ENCODE measurements at places on chromosomes 1 and 21.

- no peak for DNase-seq
These were observed 1.3 kb downstream of the DENND4B start for GRCh38 chr1:153945131-153945794.

DNA sequence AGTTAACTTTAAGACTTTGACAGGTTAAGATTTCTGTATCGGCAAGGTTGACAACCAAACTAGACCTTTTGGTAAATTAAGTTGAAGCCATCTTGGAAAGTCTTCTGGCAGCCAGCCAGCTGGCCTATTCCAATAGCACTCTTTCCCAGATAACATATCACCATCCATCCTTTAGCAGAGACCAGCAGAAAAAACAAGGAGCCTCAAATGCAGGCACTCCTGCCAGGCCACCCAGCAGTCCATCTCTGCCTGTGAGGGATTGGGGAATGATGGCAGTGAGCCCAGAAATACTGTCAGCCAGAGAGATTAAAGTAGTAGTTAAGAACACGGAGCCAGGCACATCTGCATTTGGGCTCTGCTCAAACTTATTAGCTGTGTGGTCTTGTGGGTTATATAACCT is 19.4 kb downstream of the ZBTB40 start:
- no peak for DNase-seq

DNA sequence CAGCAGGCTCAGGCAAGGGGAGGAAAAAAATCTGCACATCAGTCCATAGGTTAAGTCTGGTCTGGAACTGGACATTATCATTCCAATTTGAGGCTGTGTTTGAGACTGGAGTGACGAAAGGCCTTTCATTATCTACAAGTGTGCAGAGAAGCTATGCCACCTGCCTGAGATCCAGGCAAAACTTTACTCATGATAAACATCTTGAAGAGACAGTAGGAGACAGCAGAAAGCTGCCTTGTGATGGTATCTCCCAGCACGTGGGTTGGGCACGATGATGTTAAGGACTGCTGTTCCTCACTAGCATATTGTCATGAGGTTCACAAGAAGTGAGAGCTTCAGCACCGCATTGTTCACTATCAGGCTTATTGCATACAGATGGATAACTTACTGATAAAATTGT is 126.4 kb downstream of the PLXNA2 start:
- no peak for DNase-seq

DNA sequence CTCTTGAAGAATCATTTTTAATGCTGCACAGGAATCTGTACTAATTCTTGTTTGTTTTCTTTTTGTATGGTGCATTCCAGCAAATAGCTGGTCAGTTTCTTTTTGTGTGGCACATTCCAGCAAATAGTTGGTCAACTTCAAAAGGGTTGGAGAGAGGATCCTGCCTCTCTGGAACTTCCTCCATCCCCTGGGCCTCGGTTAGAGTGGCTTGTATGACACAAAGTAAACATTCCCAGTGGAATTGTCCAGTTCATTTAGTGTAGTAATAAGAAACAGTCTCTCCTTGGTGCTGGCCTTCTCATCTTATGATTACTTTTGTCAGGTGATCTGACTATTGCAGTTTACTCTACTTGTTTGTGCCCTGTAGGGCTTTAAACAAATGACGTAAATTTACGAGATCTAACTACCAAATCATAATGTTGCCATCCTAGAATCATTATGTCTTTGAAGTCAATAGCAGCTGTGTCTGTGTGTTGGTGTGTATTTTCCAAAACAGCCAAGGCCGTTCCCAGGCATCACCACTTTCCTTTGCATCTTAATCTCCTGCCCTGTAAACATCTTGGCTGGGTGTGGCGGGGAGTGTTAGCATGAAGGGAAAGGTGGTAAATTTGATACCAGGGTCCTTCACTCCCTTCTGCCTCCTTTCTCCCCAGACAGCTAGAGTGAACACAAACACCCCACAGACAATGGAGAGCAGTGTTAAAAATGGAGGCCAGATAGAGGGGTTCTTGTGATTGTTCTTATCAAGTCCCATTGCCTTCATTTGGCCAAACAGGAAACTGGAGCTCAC is 77.9 kb downstream of the CDC7 start:
- DNase-seq = no peak

- no peak for DNase-seq
These were observed 67.1 kb upstream of the GUCA2B start for GRCh38 chr1:42086146-42086545.

- peak; percentile 59 for DNase-seq
These were observed 147.0 kb upstream of the ERG start for GRCh38 chr21:38645282-38645681.

GRCh38 chr21:28608646-28609045 is 384.0 kb downstream of the LTN1 start:
- DNase-seq = no peak

GRCh38 chr1:164495905-164496304 is 63.1 kb upstream of the PBX1 start:
- DNase-seq = no peak

DNA sequence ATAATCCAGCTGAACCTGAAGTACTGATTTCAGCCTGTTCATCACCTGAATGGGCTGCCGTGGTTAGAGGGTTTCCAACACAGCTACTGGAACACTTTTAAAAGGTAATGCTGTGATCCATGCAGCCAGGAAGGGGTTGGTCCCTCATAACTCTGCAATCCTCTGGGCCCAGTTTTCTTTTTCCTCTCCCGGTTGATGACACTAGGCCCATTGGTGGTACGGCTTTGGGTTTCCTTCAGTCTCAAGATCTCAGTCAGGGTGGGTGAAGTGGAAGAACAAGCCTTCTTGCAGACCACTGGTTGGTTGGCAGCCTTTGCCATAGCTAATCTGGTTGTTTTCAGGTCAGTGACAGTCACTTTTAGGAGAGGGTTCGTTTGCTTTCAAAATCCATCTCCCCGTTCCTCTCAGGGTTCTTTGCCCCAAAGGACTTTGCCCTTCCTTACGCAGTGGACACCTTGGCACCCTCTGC is 502 bp upstream of the SLC35A3 start:
- no peak for DNase-seq

- no peak for DNase-seq
These were observed 140.7 kb downstream of the FAM78B start for GRCh38 chr1:166026143-166026542.

GRCh38 chr1:44828003-44828651 is 14.9 kb downstream of the PTCH2 start:
- no peak for DNase-seq

- no peak for DNase-seq
These were observed 49.1 kb downstream of the CAMTA1 start for GRCh38 chr1:6834366-6834765.

GRCh38 chr1:29756498-29756897 is 520.2 kb downstream of the PTPRU start:
- DNase-seq = no peak

DNA sequence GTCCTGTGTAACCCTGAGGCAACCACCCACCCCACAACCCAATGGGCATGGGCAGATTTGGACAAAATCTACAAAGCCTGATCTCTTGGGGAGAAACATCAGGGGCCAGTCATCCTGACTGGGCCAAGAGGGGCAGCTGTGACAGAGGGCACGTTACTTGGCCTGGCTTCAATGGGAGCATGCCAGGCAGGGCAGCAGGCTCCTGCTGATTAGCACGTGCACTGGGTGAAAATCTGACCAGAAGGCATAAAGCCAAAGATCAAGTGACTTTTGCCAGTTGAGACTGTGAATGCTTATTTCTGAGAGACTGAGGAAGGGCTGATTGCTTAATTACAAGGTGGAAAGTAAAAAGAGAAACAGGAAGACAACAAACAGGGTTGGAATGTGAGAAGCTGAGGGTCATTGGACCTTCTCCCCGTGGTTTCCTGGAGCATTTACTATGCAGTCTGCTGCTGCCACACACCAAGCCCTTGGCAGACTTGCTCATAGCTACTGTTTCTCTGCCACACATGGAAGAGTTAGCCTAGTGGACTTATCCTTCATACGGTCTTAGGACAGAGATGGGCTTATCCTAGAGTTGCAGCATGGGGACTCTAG is 39.8 kb upstream of the TNR start:
- no peak for DNase-seq

GRCh38 chr1:6519935-6520671 is 28.6 kb upstream of the PLEKHG5 start:
- DNase-seq = peak; percentile 70

- DNase-seq = no peak
These were observed 18.9 kb upstream of the MEAF6 start for GRCh38 chr1:37533317-37534093.

DNA sequence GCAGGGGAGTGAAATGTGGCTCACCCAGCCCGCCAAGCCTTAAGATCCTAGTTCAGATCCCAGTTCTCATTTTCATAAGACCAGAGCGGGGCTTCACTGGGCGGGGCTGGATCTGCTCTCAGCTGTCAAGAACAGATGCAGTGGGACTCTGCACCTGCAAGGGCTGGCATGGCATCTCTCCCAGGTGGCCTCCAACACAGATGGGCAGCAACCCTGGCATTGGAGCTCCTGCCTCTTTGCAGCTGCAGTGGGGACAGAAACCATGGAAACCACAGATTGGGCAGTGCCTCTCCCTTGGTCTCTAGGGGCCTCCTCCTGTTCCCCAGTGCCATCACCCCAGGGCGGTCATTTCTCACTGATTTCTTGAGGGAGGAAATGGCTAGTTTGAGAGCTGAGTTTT is 267.7 kb downstream of the PRDM2 start:
- DNase-seq = no peak

DNA sequence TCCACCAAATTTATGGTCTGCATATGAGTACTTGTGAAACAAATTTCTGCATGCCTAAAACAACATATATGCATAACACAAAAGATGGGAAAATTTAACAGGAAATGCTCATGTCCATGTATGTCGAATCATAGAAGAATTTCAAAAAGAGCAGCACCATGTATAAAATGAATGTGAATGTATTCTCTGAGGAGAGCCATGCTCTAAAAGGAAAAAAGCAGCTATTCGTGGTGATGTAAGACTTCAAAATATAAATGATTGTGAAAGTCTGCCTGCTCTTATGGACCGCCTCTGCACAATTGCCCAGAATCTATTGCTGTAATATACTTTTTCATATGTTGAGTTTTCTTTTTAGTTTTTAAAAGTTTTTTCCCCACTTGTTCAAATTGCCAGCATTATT is 66.8 kb downstream of the EPB41 start:
- no peak for DNase-seq

- no peak for DNase-seq
These were observed 12.9 kb upstream of the EPHA2 start for GRCh38 chr1:16168622-16169360.

DNA sequence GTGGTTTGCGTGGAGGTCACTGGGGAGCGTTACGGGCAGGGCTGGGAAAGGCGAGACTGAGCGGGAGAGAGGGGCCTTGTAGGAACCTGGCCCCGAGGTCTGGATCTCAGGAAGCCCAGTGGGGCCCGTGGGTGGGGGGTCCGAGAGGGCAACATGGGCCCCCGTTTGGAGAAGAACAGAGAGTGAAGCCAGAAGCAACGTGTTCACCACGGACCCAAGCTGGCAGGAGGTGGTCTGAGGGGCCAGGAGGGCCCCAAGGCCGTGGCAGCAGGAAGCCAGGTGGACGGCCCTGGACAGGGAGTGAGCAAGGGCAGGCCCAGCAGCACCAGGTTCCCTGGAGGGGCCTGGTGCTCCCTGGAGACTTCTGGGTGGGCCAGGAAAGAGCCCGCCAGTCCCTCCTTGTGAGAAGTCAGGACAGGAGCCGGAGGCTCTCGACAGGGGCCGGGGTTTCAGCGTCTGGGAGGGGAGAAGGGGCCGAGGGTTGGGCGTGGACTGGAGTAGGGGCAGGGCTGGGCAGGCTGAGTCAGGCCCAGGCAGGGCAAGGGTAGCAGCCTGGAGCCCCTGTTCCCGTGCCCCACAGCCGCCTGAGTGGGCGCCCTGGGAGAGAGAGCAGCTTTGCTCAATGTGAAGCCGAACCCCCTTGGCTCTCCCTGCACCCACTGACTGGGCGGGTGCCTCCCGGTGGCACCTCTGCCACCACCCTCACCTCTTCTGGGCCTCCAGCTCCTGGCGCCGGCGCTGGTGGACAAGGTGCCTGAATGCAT is 33.5 kb downstream of the CFAP74 start:
- no peak for DNase-seq

GRCh38 chr1:54540582-54541295 is 7.3 kb upstream of the ACOT11 start:
- DNase-seq = no peak

DNA sequence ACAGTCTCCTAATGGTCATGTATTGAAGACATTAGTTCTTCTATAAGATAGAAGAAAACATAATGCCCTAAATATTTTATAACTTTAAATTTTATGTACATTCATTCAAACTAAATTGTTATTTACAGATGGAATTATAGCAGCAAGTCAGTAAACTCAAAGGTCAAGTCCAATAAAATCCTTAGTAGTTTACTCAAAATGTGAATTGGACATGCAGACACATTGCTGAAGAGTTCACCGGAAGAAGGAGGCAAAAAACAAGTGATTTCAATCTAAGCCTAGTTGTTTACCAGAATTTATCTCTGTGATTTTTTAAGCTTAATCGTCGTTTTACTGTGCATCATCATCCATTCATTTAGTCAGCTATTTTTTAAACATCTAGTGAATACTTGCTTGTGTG is 149.7 kb downstream of the GREM2 start:
- DNase-seq = no peak

GRCh38 chr1:108007531-108007930 is 42.6 kb upstream of the VAV3 start:
- DNase-seq = no peak

GRCh38 chr1:226798427-226799411 is 59.6 kb upstream of the ITPKB start:
- DNase-seq = no peak

GRCh38 chr1:203281033-203281432 is 24.3 kb upstream of the BTG2 start:
- peak; percentile 14 for DNase-seq

DNA sequence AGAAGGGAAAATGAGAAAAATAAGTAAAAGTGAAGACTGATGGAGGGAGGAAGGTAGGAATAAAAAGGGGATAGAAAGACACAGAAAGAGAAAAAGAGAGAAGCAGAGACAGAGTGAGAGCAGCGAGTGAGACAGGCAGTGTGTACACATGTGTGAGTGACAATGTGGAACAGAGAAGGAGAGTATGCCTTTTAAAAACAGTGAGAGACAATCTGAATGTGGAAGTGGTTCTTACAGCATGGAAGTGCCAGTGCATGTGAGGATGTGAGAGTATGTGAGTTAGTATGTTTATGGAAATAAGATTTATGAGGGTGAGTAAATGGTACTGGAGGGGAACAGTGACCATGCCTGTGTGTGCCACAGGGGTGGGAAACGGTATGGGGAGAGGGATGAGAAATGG is 1.2 kb downstream of the NEGR1 start:
- DNase-seq = no peak

GRCh38 chr1:9653210-9653490 is 1.6 kb downstream of the PIK3CD start:
- DNase-seq = no peak

GRCh38 chr1:202004711-202005110 is 5.7 kb upstream of the ELF3 start:
- DNase-seq = no peak

DNA sequence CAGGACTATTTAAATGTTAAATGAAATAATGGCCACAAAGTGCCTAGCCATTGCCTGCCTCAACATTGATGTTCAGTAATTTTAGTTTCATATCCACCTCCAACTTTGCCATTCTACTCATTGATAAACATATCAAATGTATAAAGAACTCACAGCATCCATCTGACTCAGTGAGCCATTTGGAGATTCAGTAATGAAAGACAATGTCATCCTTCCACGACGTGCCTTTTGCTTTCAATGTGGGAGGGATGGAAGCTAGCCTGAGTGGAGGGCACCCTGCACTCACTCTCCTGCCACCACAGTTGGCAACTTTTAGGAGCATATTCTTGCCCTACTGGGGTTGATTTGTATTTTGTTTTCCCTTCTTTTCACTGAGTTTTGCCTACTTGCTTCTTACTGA is 151.5 kb downstream of the GLUL start:
- no peak for DNase-seq

- DNase-seq = peak; percentile 31
These were observed 639.5 kb downstream of the MATN1 start for GRCh38 chr1:30083800-30084464.
